Right atrium auricular region (tissue), 2 donors: ENCODE measurements at places on chromosomes 2 and 18. TPM values are rescaled to one million over a fixed set of nuclear protein-coding genes. Genes with fewer than 3 reads are reported as not detected.

DNA sequence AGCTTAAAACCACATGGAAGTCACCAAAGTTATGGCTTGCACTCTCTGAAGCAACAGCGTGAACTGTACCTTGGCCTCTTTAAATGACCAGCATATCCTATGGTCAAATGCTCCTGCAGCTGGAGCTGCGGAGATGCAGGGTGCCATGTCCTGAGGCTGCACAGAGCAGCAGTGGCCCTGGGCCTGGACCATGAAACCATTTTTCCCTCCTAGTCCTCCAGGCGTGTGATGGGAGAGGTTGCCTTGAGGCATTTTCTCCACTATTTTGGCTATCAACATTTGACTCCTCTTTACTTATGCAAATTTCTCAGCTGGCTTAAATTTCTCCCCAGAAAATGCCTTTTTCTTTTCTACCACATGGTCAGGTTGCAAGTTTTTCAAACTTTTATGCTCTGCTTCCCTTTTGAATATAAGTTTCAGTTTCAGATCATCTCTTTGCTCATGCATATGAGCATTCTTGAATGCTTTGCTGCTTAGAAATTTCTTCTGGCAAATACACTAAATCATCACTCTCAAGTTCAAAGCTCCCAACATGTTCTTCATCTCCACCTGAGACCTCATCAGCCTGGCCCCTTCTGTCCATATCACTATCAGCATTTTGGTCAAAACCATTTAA lies 82.9 kb upstream of the TMEFF2 start:
- no peak for DNase-seq

Gene PRKAG3
- 0.19 TPM for total RNA-seq

Gene HDAC4
- 8.1 TPM for total RNA-seq

Gene MEIS1
- 13.6 TPM for total RNA-seq

DNA sequence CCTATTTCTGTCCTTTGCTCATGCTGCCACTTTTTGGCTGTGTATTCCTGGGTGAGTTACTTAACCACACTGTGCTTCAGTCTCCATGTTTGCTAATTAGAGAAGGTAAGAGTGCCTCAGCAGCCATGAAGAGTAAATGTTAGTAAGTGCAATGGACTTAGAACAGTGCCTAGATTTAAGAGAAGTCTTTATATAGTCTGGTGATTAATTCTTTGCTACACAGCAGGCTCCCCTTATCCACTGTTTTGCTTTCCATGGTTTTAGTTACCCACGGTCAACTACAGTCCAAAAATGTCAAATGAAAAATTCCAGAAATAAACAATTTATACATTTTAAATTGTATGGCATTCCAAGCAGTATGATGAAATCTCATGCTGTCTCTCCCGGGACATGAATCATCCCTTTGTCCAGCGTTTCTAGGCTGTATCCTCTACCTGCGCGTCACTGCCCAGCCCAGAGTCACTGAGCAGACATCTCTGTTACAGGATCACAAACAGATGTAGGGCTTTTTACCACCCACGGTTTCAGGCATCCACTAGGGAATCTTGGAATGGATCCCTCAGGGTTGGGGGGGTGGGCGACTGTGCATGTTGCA lies 91.0 kb downstream of the CTIF start:
- DNase-seq: no peak

GRCh38 chr2:28158791-28159190 lies 233.9 kb upstream of the FOSL2 start:
- DNase-seq: no peak

- no peak for DNase-seq
Observed at GRCh38 chr2:213733893-213734292, 449.6 kb downstream of the SPAG16 start.

Gene CELF4
- 0.22 TPM for total RNA-seq

DNA sequence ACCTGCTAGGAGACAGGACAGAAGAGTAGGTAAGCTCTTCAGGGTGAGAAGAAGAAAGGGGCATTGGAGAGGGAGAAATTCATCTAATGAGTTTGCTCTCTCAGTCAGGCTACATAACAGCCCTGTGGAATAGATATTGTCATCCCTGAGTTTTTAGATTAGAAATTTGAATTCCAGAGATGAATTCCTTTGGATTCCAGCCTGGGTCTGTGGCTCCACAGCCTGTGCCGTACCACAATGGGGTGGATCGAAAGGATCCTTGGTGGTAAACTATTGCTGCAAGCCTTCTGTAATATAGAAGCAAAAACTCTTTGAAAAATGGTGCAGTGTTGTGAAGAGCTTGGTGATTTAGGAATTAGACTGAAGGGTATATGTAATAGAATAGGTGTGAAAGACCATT lies 21.0 kb downstream of the MYO1B start:
- no peak for DNase-seq

Gene ZDBF2
- total RNA-seq: 7.2 TPM

Gene SDC1
- 0.24 TPM for total RNA-seq

Gene LYPD6B
- 0.28 TPM for total RNA-seq

Gene TNFAIP6
- total RNA-seq: 5.2 TPM

- no peak for DNase-seq
Observed at GRCh38 chr2:28713577-28714298, 37.9 kb upstream of the PPP1CB start.

- peak; percentile 87 for DNase-seq
Observed at GRCh38 chr2:120867290-120868241, 131.9 kb downstream of the GLI2 start.

DNA sequence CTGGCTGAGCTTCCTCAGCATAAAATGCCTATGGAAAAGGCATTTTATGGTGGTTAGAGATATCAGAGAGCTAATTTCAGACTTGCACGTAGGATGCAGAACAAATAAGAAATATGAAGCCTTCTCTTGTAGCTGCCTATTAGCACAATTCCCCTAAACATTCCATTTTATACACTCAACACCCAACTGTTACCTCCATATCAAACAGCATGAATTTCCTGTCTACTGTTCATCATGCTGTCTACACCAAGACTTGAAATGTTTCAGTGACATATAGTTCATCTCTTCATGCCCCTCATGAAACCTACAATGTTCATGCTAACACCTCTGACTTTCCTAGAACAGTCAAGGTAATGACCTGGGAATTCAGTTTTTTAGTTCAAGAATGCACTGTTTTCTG lies 249.9 kb downstream of the PIEZO2 start:
- no peak for DNase-seq

DNA sequence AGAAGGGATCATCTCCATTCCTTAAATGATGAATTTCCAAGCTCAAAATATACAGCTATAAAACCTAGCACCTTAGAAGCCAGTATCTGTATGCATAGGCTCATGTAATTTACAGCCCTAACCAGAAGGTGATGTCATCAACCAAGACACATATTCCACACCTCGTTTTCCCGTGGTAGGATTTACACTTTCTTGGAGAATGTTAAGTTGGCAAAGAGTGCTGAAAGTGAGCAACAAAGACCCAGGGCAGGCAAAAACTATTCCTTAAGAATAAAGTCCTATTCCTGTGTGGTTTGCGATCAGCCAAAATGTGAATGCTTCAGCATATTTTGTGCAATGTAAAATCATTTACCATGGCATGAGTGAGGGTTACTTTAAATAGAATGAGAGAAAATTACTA lies 247.1 kb downstream of the OSR1 start:
- no peak for DNase-seq

Gene IDH1
- total RNA-seq: 26.6 TPM

Gene FMNL2
- 6.0 TPM for total RNA-seq

DNA sequence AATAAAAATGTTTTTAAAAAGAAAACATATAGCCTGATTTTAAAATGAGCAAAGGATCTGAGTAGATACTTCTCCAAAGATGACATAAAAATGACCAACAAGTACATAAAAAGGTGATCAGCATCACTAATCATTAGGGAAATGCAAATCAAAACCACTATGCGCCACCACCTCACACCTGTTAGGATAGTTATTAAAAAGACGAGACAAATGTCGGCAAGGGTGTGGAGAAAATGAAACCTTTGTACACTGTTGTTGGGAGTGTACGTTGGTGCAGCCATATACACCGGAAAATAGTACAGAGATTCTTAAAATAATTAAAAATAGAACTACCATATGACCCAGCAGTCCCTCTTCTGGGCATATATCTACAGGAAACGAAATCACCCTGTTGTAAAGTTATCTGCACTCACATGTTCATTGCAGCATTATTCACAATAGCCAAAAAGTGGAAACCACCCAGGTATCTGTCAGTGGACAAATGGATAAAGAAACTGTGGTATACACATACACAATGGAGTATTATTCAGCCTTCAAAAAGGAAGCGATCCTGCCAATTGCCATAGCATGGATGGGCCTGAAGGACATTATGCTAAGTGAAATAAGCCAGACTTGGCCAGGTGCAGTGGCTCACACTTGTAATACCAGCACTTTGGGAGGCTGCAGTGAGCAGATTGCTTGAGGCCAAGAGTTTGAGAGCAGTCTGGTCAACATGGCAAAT lies 91.6 kb downstream of the PRKRA start:
- DNase-seq: no peak

DNA sequence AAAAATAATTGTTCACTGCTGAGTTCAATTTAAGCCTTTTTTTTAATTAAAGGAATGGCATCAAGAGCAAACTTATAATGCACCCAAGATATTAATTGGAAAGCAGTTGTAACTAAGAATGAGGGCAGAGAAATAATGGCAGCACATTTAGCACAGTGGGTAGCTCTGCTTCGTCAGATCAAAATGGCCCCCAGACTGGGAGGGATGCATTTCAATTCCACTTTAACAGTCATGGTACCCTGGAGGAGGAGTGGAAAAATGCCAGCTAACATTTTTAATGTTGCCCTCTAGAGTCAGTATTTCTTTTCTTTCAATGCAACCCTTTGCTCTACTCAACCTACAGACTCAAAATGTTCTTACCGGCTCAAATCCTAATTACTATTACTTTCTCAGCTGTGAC lies 504.8 kb upstream of the SETBP1 start:
- no peak for DNase-seq

Gene POTEJ
- not detected for total RNA-seq

- DNase-seq: peak; percentile 46
Observed at GRCh38 chr18:12776821-12777471, 74.1 kb downstream of the PSMG2 start.

- no peak for DNase-seq
Observed at GRCh38 chr18:1092228-1092627, 187.6 kb downstream of the ADCYAP1 start.

DNA sequence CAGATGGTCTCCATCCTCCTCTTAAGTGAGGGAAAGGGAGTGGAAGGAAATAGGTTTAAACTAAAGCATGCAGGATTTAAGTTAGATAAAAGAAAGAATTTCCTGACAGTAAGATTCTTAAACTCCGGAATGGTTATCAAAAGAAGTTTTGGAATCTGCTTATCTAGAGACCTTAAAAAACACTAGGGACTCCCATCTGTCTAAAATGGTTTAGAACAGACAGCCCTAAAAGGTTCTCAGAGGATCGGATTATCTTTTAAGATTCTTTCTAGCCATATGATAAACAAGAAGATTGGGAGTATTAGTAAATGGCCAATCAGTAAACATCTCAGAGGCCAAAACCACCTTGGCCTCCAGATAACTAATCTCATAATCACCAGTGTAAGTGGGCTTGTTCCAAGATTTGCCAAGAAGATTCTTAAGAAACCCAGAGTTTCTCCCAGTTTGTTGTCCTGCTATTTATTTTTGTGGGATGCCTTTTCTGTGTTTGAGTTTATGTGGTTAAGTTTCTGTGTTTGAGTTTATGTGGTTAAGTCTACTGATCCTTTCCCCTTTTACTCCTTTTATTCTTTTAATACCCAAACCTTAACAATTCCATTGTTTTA lies 314.9 kb upstream of the NRP2 start:
- DNase-seq: no peak

Gene LAMA3
- total RNA-seq: 5.0 TPM

GRCh38 chr2:196166876-196167275 lies 4.5 kb downstream of the STK17B start:
- DNase-seq: no peak

Gene HOXD10
- not detected for total RNA-seq

Gene LRRTM1
- 0.31 TPM for total RNA-seq

DNA sequence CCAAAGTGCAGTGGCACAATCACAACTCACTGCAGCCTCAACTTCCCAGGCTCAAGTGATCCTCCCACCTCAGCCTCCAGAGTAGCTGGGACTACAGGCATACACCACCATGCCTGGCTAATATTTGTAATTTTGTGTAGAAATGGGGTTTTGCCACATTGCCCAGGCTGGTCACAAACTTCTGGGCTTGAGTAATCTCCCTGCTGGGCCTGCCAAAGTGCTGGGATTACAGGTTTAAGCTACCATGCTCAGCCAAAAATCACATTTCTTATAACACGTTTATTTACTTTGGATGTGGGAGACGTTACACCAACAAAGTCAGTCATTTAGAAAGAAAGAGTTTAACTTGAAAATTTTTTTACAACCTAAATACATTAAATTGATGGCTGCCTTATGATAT lies 209.0 kb upstream of the VWC2L start:
- no peak for DNase-seq

Gene SKOR2
- total RNA-seq: not detected

Gene SLC4A3
- total RNA-seq: 502 TPM

GRCh38 chr2:166695154-166695553 lies 193.1 kb upstream of the XIRP2 start:
- DNase-seq: no peak

Gene PAX3
- 1.7 TPM for total RNA-seq

Gene DCDC2C
- not detected for total RNA-seq

DNA sequence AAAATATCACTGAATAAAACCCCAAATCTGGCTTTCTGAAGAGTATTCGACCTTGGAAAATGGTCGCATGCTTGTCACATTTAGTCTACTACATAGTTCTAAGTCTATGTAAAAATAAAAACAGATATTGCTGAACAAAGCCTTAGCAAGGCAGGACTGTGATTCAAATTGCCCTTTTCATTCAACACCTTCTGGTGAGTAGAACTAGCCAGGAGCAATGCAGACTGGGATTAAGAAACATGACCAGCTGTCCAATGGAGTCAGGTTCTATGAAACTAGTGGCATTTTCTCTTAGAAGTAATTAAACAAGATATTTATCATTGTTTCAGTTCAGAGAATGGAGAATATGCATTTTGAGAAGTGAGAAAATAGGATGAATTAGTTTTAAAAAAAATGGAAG lies 1260.5 kb upstream of the ACVR2A start:
- no peak for DNase-seq

Gene CD8A
- total RNA-seq: 0.52 TPM
